ENCODE measurements at places on chromosomes 3 and 15.

DNA sequence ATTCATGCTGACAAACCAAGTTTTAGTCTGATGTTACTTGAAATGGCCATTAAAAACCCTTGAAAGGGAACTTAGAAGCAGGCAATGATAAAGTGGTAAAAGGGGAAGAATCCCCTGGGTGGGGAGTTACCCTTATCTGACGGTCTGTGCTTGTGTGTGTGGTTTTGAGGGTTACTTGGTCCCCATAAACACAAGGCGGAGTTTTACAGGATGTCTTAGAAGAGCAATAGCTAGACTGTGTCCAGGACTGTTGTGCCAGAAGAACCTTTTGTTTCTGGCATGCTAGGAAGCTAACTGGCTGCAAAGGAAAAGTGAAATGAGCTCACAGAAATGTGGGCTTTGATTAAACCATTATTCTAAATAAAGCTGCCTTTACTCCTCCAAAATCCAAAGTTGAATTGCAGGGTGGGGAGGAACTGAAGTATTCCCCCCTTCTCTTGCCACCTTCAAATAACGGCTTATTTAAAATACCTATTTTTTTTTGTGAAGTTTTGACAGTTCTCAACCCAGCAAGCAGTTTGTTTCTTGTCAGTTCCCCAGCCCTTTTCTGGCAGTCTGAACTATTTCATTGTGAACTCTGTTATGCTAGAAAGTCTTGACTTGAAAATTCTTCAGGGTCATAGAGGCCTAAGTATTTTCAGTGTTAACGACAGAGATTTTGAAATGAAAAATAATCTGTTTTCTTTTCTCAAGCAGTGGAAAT, 443.5 kb downstream of the OTOL1 start:
- no peak for DNase-seq

GRCh38 chr3:102174312-102174712, 260.5 kb upstream of the ZPLD1 start:
- DNase-seq: no peak

DNA sequence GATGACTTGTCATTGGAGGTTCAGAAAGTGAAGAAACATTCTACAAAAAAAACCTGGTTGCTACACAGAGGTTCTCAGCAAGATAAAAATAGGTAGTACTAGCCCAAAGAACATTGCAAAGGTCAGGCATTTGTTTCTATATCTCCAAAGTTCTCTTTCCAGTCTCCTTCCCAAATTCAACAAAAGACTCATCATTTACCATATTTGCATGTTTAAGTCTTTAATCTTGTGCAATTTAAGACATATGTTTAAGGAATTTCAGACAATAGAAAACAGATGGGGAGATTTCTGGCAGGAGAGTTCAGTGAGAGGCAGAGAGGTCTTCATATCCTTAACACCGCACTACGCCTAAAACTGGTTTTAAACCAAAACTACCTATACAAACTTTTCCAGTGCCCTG, 173.8 kb upstream of the THBS1 start:
- no peak for DNase-seq

DNA sequence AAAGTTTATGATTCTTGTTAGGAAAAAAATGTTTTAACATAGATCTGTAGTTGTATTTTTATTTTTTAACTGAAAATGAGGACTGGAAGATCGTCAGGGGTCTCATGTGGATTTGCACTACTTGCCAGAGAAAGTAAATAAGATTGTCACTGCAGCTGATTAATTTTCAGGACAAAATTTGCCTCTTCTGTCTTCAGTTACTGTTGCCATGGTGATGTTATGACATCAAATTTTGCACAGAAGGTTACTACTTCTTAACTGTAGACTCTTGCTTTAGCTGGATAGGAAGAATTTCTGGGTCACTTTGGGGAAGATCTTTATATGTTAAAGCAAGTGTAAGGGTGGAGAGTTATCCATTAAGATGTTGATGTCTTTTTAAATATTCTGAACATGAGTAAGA, 82.2 kb upstream of the WDR72 start:
- no peak for DNase-seq

GRCh38 chr15:41337631-41338522, 5.2 kb downstream of the NUSAP1 start:
- DNase-seq: no peak

All from effector memory CD4-positive, alpha-beta T cell (primary cell).